Left lung (tissue), 14 donors: ENCODE measurements at places on chromosomes 16 and 17. TPM values are rescaled to one million over a fixed set of nuclear protein-coding genes. Genes with fewer than 3 reads are reported as not detected.

DNA sequence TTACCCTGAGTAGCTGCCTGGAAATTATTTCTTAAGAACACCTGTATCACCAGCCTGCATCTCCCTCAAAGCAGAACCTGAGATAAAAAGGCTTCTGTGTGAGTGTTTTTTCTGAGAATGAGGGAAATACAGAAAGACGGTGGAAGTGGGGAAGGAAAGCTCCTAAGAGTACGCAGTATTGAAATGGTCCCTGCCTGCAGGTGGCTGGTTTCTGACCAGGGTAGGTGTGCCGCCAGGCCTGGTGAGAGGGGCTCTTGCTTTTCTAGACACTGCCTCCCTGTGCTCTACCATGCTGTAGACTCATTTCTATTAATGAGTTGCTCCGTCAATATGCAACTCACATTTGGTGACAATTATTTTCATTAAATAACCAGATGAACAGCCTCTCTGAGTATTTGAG, 201.7 kb downstream of the MAP2K4 start:
- no peaks in the 10 kb centered on the region for H3K4me1 ChIP-seq
- no peak for DNase-seq
- H3K36me3 ChIP-seq = no peaks in the 10 kb centered on the region

DNA sequence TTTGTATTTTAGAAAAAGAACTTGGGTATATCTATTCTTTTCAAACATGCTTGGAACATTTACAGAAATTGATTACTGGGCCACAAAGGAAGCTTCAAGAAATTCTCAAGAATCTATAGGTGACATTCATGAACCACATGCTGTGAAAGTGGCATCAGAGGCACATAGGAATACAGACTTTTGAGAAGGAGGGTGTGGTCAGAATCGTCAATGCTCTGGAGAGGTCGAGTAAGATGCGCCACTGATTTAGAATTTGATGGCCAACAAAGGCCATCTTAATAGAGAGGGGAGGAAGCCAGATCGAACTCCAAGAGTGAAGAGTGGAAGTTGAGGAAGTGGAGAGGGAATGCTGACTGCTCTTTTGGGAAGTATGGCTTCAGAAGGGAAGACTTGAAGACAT, 3.5 kb upstream of the NSMCE1 start:
- H3K27ac ChIP-seq = no peak overlapping the region
- no peaks in the 10 kb centered on the region for H3K36me3 ChIP-seq
- no peak overlapping the region for H3K4me3 ChIP-seq
- no peaks in the 10 kb centered on the region for H3K27me3 ChIP-seq
- no peak for DNase-seq

Gene TPSAB1
- total RNA-seq = 35.1 TPM

GRCh38 chr17:43839670-43840108, 6.7 kb upstream of the MPP3 start:
- H3K36me3 ChIP-seq = no peaks in the 10 kb centered on the region
- H3K4me1 ChIP-seq = peaks cover 8% of the 10 kb centered on the region
- H3K4me3 ChIP-seq = no peak overlapping the region
- no peak overlapping the region for H3K27ac ChIP-seq

- no peak overlapping the region for H3K4me3 ChIP-seq
- no peak for DNase-seq
- no peaks in the 10 kb centered on the region for H3K36me3 ChIP-seq
- no peaks in the 10 kb centered on the region for H3K4me1 ChIP-seq
- H3K27ac ChIP-seq = no peak overlapping the region
These were observed 262.8 kb downstream of the ZFHX3 start for GRCh38 chr16:72785171-72785570.

DNA sequence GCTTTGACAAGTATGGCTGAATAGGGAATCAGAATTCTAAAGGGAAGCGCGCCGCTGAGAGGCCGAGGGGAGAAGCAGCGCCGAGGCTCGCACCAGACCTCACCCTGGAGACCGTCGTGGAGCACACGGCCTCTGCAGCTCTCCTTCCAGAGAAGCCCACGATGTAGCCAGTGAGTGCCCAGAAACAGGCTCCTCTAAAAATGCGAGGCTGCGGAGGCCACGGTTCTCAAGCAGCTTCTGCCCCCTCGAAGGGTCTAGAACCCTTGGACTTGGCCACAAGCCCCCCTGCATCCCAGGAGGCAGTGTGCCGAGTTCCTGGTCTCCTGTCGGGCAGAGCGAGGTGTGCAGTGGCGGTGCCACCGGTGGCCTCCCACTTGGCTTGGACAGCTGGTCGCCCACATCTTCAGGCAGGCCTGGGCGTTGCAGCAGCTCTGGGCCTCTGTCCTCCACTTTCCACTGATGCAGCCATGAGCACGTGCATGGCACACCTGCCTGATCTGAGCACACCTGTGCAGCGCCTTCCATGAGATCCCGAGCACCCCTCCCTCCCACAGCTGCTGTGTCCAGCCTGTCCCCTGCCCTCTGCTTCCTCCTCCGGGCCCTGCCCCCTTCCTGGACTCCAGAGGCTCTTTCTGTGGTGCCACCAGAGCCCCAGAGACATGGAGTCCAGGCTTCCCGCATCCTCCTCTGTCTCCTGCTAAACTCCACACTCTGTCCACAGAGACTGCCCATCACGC, 18.9 kb upstream of the WDR45B start:
- H3K4me1 ChIP-seq = peaks cover 11% of the 10 kb centered on the region
- no peaks in the 10 kb centered on the region for H3K36me3 ChIP-seq
- DNase-seq = peak; percentile 76
- H3K27me3 ChIP-seq = no peaks in the 10 kb centered on the region

DNA sequence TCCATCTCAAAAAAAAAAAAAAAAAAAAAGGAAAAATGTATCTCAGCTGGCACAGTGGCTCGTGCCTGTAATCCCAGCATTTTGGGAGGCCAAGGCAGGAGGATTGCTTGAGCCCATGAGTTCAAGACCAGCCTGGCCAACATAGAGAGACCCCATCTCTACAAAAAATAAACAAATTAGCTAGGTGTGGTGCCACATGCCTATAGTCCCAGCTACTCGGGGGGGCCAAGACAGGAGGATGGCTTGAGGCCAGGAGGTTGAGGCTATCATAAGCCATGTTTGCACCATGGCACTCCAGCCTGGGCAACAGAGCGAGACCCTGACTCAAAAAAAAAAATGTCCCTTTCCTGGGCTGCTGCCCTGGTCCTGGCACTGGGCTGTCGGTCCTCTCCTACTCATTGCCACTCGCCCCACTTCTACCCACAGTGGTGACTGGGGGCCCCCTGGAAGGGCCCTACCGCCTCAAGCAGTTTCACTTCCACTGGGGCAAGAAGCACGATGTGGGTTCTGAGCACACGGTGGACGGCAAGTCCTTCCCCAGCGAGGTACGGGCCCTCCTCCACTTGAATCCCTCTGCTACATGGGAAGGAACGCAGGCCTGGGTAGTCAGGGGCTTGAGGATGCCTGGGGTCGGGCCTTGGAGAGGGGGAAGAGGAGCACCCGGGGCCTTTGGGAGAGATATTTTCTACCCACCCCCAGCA, 6.1 kb downstream of the CA7 start:
- no peak overlapping the region for H3K4me3 ChIP-seq
- H3K27ac ChIP-seq = no peak overlapping the region
- no peaks in the 10 kb centered on the region for H3K4me1 ChIP-seq

DNA sequence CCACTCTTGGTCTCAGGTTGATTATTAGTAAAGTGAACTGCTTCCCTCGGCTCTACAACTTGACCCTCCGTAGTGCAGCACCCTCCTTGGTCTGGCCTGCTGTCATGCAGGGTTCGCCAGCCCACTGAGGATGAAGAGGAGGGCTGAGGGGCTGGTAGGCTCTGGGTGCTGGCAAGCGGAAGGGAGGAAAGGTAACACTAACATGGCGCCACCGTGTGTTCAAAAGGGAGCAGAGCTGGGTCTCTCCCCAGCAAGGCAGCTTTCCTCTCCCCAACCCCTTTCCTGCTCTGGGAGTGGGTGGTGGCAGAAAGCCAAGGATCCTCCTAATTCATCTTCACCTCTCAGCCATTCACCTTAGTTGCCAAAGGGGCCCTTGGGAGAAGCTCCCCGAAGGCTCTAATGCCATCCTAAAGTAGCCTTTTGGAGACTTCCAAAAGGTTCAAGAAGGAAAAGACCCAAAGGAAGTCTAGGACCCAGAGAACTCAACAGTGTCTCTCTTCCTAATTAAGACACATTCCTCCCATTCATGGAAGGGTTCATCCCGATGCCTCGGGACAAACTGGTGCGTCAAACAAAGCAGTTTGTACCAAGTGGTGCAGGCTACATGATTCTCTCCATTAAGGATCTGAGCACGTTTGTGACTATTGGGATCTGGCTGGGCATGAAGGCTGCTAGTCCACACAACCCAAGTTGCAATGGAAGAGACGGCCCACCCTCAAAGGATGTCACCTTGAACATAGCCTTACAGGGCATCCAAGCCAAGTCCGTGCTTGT, 90.8 kb upstream of the TOB1 start:
- no peaks in the 10 kb centered on the region for H3K27me3 ChIP-seq
- H3K27ac ChIP-seq = no peak overlapping the region
- peaks cover 16% of the 10 kb centered on the region for H3K36me3 ChIP-seq
- DNase-seq = no peak
- H3K4me3 ChIP-seq = no peak overlapping the region

Gene WSB1
- total RNA-seq = 294 TPM

DNA sequence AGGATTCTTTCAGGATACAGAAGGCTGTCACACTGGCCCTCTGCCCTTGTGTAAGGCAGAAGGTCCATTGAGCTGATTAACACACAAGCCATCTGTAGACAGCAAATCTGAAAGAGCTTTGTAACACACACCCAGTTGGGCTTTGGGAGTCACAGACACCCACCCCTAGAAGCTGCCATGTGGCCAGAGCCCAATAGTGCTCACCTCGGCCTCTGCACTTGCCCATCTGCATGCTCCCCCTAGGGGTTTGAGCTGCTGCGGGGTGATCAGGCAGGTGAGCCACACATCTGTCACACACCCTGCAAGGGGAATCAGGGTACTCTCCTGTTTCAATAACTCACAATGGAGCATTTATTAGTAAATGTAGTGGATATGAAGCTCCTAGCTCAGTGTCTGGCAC, 138.3 kb downstream of the CHD9NB start:
- no peak overlapping the region for H3K27ac ChIP-seq
- H3K36me3 ChIP-seq = no peaks in the 10 kb centered on the region
- no peaks in the 10 kb centered on the region for H3K27me3 ChIP-seq
- H3K4me1 ChIP-seq = no peaks in the 10 kb centered on the region
- no peak overlapping the region for H3K4me3 ChIP-seq
- DNase-seq = no peak
